ENCODE measurements at places on chromosomes 7 and 10.

- DNase-seq = no peak
Observed at GRCh38 chr10:92970301-92971070, 90.1 kb upstream of the CYP26C1 start.

DNA sequence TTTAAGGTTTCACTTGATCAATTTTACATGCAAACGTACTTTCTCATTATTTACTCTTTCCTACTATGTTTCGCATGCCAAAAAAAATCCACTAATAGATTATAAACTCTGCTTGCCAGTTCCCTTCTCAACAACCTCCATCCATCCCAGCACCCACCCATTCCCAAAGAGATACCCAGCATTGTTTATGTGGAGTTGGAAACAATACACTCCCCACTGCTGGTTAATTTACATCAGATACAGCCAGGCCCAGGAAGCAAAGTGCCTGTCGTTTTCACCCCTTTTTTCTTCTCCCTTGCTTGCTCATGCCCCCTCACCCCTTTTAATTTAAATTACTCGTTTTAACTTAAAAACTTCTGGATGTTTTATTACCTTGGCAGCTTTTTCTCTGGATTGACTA, 59.9 kb downstream of the HIBADH start:
- DNase-seq = no peak

- no peak for DNase-seq
Observed at GRCh38 chr7:36667007-36667745, 57.1 kb downstream of the AOAH start.

GRCh38 chr7:67637023-67637358, 640.4 kb downstream of the TYW1 start:
- no peak for DNase-seq

DNA sequence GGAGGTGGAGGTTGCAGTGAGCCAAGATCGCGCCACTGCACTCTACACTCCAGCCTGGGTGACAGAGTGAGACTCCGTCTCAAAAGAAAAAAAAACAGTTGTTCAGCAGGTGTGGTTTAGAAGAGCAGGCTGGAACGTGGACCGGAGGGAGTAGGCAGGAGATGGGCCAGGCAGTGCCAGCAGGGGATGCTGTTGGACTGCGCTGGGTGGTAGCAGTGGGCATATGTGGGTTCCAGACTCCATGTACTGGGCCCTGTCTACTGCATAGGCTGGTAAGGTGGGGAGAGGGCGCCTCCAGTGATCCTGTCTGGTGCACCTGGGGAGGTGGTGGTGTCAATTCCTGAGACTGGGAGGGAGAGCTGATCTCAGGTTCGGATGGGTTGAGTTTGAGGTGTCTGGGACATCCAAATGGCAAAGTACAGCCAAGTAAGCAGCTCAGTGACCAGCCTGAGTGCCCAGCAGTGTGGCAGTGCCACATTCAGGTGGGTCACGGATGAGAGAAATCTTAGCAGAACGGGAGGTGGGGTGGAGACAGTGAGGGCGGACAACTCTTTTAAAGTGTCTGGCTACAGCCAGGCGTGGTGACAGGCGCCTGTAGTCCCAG, 25.9 kb downstream of the SFXN4 start:
- DNase-seq = peak; percentile 8

GRCh38 chr10:76555067-76555670, 1082.4 kb downstream of the KCNMA1 start:
- no peak for DNase-seq

DNA sequence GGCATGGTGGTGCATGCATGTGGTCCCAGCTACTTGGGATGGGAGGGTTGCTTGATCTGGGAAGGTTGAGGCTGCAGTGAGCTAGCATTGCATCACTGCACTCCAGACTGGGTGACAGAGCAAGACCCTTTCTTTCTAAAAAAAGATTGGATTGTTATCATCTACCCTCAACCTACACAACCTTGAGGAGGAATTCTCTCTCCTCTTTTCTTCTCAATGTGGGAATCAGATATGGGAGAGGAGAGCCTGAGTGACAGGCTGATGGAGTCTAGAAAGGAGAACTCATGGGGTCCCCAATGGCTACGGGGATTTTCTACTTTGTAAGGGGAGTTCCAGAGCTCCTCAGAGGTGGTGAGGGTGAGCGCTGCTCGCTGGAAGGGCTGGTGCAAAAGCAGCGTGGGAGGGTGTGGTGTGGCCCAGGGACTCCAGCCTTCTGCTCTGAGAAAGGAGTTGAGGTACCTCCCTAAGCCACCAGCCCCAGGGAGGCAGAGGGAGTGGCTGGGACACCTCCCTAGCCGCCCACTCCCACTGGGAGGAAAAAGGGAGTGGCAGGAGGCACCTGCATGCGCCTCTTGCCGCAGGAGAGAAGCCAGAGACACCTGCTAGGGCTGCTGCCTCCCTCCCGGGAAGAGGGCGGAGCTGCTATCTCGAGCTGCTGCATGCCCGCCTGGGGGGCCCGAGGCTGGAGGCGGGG, 48.4 kb downstream of the GATA3 start:
- DNase-seq = no peak

DNA sequence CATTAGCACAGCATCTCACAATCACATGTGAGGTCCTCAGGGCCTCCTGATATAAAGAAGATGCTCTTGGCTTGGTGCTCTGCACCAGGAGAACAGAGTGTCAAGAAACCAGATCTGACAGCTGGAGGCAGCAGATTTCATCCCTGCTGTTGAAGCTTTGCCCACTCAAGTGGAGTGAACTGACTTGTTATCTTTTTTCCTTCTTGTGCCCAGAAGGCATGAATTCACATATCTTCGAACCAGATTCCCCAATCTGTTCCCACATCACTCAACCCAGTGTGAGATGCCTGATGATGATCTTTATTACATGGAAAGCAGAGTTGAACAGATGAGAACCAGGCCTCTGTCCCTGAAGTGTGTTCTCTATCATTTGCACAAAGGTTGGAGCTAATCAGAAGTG, 521.0 kb downstream of the SORCS1 start:
- DNase-seq = no peak

- DNase-seq = no peak
Observed at GRCh38 chr7:131602994-131603372, 46.6 kb upstream of the PODXL start.
